ENCODE measurements at places on chromosomes 5 and 9.
A peak's percentile ranks its signal among the peaks of the same experiment; 100 is the strongest.

GRCh38 chr9:80231318-80232236 lies 659.8 kb downstream of the TLE4 start:
- DNase-seq = peak; percentile 70

- no peak for DNase-seq
Observed at GRCh38 chr9:1668441-1668840, 346.7 kb upstream of the SMARCA2 start.

DNA sequence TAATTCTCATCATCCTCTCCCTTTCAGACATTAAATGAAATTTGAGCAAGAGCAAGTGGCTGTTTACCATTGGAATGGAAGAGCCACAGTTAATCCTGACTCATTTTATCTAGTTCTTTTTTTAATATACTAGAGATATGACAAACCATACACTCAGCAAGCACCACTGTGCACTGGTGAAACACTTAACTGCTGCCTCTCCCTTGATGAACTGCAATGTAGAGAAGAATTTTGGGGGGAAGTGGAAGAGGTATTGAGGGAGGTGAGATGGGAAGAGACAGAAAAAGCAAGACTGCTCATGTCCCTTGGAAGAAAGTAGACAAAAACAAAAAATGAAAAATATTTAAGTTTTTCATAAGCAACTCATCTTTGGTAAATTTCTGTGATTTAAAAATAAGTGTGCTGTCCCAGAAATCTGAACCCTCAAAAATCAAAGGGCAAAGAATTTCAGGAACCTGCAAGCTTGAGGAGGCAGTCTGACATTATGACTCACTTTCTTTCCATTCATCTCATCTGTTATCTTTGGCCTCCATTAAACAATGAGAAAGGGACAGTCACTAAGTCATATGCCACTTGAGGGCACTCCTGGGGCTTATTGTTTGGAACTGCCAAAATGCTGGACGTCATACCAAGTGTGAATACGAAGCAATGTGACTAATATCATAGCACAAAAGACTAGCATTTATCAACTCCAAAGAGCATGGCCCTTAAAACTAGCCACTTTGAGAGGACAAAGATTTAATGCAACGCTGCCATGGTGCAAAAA lies 566.8 kb upstream of the DMAC1 start:
- DNase-seq = no peak

- DNase-seq = no peak
Observed at GRCh38 chr9:111752455-111752854, 42.3 kb downstream of the SHOC1 start.

- DNase-seq = no peak
Observed at GRCh38 chr9:133693703-133694529, 44.2 kb downstream of the SARDH start.

GRCh38 chr5:72651779-72652178 lies 144.6 kb upstream of the ZNF366 start:
- no peak for DNase-seq

- no peak for DNase-seq
Observed at GRCh38 chr5:142866563-142867275, 96.5 kb downstream of the ARHGAP26 start.

- DNase-seq = no peak
Observed at GRCh38 chr5:148454576-148454975, 70.8 kb downstream of the FBXO38 start.

DNA sequence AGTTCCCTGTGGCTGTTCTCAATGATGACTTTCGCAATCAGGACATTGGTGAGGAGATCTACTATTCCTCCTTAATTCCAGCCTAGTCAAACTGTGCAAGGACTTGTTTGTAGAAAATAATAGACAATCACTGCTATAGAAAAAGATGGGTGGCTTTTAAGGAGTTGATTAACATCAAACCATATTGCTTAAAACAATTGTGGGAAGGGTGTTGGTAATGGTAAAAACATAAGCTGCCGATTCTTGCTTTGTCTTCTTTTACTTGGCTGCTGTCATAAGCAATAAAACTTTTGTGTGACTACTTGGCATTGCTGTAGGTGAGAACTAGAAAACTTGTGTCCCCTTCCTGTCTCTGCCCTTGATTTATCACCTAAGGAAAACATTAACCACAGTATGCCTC lies 561.2 kb upstream of the SEMA6A start:
- no peak for DNase-seq

DNA sequence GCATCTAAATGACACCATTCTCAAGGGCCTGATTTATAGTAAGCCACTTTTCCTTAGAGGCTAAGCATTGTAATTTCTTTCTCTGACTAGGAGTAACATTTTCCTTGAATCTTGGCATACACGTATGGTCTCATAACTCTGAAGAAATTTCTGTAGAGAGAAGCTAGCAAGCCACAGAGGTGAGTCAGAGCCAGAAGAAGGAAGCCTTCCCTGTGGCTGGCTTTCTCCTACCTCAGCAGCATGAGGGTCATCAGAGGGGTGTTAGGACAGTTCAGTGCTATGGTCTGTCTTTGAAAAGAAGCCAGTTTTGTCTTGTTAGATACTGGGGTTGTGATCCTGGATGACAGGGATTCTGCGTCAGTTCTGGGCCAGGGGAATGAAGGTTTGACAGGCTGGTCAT lies 3.2 kb downstream of the SNX30 start:
- DNase-seq = no peak
